Endothelial cell of umbilical vein (primary cell): ENCODE measurements at places on chromosomes 4 and X. TPM values are rescaled to one million over a fixed set of nuclear protein-coding genes. Genes with fewer than 3 reads are reported as not detected.

The MAGEC1 gene
- total RNA-seq, result not detected in 2 replicates

The HNRNPD gene
- 361 and 363 TPM in 2 replicates for total RNA-seq

The FLNA gene
- 1,474 and 1,671 TPM in 2 replicates for total RNA-seq

The SPANXC gene
- total RNA-seq, result not detected in 2 replicates

The MXRA5 gene
- total RNA-seq, result not detected in 2 replicates

The FAM156B gene
- 10.8 and 16.7 TPM in 2 replicates for total RNA-seq

The RTL3 gene
- total RNA-seq, result not detected in 2 replicates

The ADGRG2 gene
- total RNA-seq, result not detected in 2 replicates

The TENT5D gene
- total RNA-seq, result not detected in 2 replicates

The ERCC6L gene
- 6.7 and 7.5 TPM in 2 replicates for total RNA-seq

DNA sequence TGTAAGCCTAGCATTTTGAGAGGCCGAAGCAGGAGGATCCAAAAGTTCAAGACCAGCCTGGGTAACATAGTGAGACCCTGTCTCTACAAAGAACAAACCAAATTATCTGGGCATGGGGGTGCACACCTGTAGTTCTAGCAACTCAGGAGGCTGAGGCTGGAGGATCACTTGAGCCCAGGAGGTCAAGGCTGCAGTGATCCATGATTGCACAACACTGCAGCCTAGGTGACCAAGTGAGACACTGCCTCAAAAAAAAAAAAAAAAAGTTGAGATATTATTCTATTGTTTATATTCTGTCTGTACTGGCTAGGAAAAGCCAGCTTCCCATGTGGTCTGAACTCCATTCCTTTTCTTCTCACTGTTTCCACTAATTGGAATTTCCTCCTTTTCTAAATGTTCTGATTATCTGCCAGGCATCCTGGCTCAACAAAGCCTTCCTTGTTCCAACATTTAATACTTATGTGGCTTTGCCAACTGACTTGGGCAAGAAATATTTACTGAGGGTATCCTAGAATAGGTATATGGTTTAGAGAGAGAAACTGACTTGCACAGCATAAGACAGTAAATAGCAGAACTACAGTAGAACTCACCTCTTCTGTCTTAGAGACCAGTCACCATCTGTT, 175.2 kb upstream of the ADAMTS3 start:
- H3K36me3 ChIP-seq, result no peaks in the 10 kb centered on the region
- H3K27ac ChIP-seq, result no peak overlapping the region
- no peaks in the 10 kb centered on the region for H3K27me3 ChIP-seq
- DNase-seq, result peak; percentile 44

DNA sequence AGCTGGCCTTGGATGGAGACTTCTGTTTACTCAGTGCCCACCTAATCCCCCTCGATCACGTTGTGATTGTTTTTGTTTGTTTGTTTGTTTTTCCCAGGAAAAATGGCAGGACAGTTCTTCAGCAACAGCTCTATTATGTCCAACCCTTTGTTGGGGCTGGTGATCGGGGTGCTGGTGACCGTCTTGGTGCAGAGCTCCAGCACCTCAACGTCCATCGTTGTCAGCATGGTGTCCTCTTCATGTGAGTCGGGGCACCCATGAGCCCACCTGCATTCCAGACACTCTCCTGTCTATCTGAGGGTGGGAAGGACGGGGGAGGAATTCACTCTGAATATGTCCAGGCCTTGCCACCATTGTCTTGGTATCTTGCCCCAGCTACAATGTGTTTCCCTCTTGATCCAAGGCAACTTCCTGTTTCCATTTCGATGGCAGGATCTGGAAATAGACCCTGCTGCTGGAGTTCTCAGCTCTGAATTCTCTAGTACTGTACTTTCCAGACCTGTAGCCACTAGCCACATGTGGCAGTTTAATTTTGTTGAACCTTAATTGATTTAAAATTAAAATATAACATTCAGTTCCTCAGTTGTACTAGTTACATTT, 10.5 kb downstream of the SLC34A2 start:
- H3K4me3 ChIP-seq, result no peak overlapping the region
- H3K4me1 ChIP-seq, result no peaks in the 10 kb centered on the region
- H3K27me3 ChIP-seq, result peaks cover 2% of the 10 kb centered on the region

GRCh38 chr4:172982151-172982590, 186.4 kb upstream of the GALNT7 start:
- H3K27ac ChIP-seq, result peak overlapping the region; percentile 82
- H3K4me1 ChIP-seq, result peaks cover 25% of the 10 kb centered on the region
- H3K4me3 ChIP-seq, result no peak overlapping the region
- H3K27me3 ChIP-seq, result no peaks in the 10 kb centered on the region

GRCh38 chr4:74016068-74016467, 17.6 kb upstream of the CXCL5 start:
- no peaks in the 10 kb centered on the region for H3K36me3 ChIP-seq
- no peak for DNase-seq
- no peak overlapping the region for H3K4me3 ChIP-seq
- peaks cover 6% of the 10 kb centered on the region for H3K4me1 ChIP-seq
- no peaks in the 10 kb centered on the region for H3K27me3 ChIP-seq
- no peak overlapping the region for H3K27ac ChIP-seq

GRCh38 chrX:55026143-55026542, 4.6 kb downstream of the ALAS2 start:
- H3K27ac ChIP-seq, result no peak overlapping the region
- no peak overlapping the region for H3K4me3 ChIP-seq
- no peak for DNase-seq
- H3K4me1 ChIP-seq, result no peaks in the 10 kb centered on the region

- no peaks in the 10 kb centered on the region for H3K4me1 ChIP-seq
- H3K36me3 ChIP-seq, result no peaks in the 10 kb centered on the region
- H3K27me3 ChIP-seq, result no peaks in the 10 kb centered on the region
Measured at GRCh38 chrX:23202326-23202725, 132.3 kb upstream of the PTCHD1 start.

DNA sequence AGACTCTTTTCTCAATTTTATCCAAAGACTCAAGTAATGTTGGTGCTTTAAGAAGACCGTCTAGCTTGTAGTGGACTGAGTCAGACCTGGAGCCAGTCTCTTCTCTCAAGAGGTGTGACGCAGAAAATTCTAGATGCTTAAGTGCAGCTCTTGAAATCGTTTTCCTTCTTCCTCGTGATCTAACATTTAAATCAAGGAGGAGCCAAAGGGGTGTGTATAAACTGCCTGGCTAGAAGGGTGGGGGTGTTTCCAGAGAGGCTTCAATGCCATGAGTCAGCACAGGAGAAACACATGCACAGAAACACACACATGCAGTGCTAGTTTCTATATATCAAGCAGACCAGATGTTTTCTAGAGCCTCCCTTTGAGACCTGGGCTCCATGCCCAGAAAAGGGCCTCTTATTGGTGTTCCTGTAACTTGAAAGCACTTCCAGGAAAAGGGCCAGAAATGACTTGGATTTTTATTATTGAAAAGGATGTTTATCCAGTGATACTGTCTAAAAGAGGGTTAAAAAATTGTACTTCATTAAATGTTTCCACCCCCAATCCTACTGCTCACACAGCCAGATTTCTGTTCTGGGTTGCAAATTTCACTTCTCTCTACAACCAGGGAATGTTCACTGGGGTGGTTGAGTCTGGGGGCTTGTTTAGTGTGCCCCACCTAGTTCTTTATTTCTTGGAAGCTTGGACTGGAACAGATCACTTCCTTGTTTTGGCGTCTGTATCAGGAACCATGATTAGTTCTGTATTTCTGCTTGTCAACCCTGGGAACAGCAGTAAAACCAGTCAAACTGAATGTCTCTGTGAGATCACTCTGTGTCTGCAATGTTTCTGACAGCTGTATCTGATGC, at the start of gene CLIC2:
TSS of gene CLIC2 (minus strand) at position 129 of the 851 bp plus-strand sequence. CDS start 187 bp downstream, outside the sequence.
- H3K36me3 ChIP-seq, result no peaks in the 10 kb centered on the region
- H3K27me3 ChIP-seq, result no peaks in the 10 kb centered on the region
- H3K4me3 ChIP-seq, result no peak within 1 kb of the TSS
- no peak within 1 kb of the TSS for H3K27ac ChIP-seq
- H3K4me1 ChIP-seq, result no peaks in the 10 kb centered on the region

DNA sequence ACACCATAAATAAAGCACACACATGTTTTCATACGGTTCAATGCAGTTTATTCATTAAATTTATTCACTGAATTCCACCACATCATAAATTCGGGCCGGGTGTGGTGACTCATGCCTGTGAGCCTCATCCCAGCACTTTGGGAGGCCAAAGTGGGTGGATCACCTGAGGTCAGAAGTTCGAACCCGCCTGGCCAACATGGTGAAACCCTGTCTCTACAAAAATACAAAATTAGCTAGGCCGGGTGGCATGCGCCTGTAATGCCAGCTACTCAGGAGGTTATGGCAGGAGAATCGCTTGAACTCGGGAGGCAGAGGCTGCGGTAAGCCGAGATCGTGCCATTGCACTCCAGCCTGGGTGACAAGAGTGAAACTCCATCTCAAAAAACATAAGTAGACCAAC, 131.6 kb downstream of the PDS5A start:
- H3K27ac ChIP-seq, result no peak overlapping the region
- peaks cover 11% of the 10 kb centered on the region for H3K36me3 ChIP-seq
- no peaks in the 10 kb centered on the region for H3K4me1 ChIP-seq

GRCh38 chrX:72399816-72400215, 94.1 kb upstream of the CITED1 start:
- H3K4me1 ChIP-seq, result no peaks in the 10 kb centered on the region
- H3K27me3 ChIP-seq, result no peaks in the 10 kb centered on the region
- no peak overlapping the region for H3K27ac ChIP-seq
- DNase-seq, result no peak
- no peaks in the 10 kb centered on the region for H3K36me3 ChIP-seq

DNA sequence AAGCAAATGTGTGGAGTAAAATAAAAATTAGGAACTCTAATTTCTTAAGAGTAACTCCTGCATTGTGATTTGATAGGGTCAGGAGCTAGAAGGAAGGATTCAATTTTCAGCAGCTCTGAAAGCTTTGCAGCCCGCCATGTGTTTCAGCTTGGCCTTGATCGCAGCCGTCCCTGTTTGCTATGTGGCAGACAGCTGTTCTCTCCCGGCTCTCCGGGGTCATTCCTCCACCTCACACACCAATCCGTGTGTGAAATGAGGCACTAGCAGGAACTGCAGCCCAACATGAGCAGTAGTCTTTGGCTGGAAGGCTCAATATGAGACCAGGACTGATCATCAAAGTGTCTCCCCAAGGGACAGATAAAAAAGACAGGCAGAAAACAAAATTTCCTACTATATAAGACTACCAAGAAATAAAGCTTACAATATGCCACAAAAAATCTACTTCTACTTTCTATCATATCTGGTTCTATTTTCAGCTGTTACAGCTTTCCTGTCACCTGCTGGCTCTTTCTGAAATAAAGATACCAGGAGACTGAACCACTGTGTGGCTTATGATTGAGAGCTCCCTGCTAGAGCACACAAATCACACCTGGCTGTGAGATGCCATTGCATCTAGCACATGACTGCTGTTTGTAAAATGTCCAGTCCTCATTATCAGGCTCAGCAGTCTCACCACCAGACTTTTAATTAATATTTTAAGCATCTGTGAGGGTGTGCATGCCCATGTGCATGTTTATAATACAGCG, 44.1 kb upstream of the SEC24B start:
- no peaks in the 10 kb centered on the region for H3K4me1 ChIP-seq
- no peak overlapping the region for H3K4me3 ChIP-seq
- H3K27me3 ChIP-seq, result no peaks in the 10 kb centered on the region
- no peaks in the 10 kb centered on the region for H3K36me3 ChIP-seq
- no peak for DNase-seq
- H3K27ac ChIP-seq, result no peak overlapping the region

GRCh38 chr4:66571145-66571695, 900.9 kb upstream of the EPHA5 start:
- no peaks in the 10 kb centered on the region for H3K36me3 ChIP-seq
- H3K27me3 ChIP-seq, result no peaks in the 10 kb centered on the region
- no peak overlapping the region for H3K27ac ChIP-seq
- DNase-seq, result no peak
- H3K4me3 ChIP-seq, result no peak overlapping the region

DNA sequence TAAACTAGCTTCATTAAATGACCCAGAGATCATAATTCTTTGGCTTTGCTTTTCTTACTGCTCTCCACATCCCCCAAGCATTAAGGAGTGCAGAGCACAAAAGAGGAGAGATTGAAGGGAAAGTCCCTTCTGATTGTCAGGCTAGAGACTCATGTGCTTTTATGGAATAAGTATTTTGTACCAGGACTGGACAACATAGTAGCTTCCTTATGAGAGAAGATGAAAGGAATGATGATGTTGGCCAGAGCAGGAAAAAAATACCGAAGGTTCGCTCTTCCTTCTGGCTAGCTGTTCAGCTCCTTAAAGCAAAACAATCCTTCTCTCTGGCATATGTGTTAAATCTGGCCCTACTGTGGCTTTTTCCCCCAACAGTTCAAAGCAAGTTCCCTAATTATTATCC, 53.1 kb downstream of the HOPX start:
- H3K27me3 ChIP-seq, result no peaks in the 10 kb centered on the region
- no peak for DNase-seq
- H3K36me3 ChIP-seq, result no peaks in the 10 kb centered on the region
- no peak overlapping the region for H3K4me3 ChIP-seq
- H3K4me1 ChIP-seq, result no peaks in the 10 kb centered on the region

- peaks cover 21% of the 10 kb centered on the region for H3K4me1 ChIP-seq
- no peaks in the 10 kb centered on the region for H3K36me3 ChIP-seq
- no peak for DNase-seq
Measured at GRCh38 chr4:98919996-98920395, 8.9 kb downstream of the EIF4E start.

GRCh38 chrX:119755981-119756533, 2.3 kb upstream of the SOWAHD start:
- H3K36me3 ChIP-seq, result no peaks in the 10 kb centered on the region
- H3K4me3 ChIP-seq, result no peak overlapping the region
- H3K27me3 ChIP-seq, result no peaks in the 10 kb centered on the region
- H3K27ac ChIP-seq, result no peak overlapping the region
- no peak for DNase-seq
- peaks cover 3% of the 10 kb centered on the region for H3K4me1 ChIP-seq

GRCh38 chr4:96035727-96036126, 195.8 kb downstream of the PDHA2 start:
- H3K36me3 ChIP-seq, result no peaks in the 10 kb centered on the region
- no peak overlapping the region for H3K27ac ChIP-seq
- no peaks in the 10 kb centered on the region for H3K4me1 ChIP-seq

GRCh38 chr4:6962211-6963041, 52.8 kb downstream of the TBC1D14 start:
- no peak overlapping the region for H3K27ac ChIP-seq
- no peak for DNase-seq
- peaks cover 7% of the 10 kb centered on the region for H3K4me1 ChIP-seq
- H3K4me3 ChIP-seq, result no peak overlapping the region
- no peaks in the 10 kb centered on the region for H3K36me3 ChIP-seq

- H3K4me1 ChIP-seq, result peaks cover 41% of the 10 kb centered on the region
- H3K27me3 ChIP-seq, result no peaks in the 10 kb centered on the region
- peak; percentile 84 for DNase-seq
Measured at GRCh38 chr4:125735102-125735501, 420.3 kb downstream of the FAT4 start.
